ENCODE measurements at places on chromosomes 5 and 9.

DNA sequence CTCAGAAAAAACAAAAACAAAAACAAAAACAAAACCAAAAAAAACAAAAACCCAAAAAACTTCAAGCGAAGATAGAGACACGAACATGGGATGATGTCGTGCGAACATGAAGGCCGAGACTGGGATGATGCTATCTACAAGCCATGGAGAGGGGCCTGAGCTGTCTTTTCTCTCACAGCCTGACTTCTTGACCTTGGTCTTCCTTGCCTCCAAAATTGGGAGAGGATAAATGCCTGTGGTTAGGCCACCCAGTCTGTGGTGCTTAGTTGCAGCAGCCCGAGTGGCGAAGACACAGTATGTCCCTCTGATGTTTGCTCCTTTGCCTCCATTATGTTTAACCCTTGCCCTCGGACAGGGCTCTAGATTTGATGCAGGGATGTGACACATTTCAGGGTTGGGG lies 130.4 kb upstream of the BASP1 start:
- DNase-seq: no peak

DNA sequence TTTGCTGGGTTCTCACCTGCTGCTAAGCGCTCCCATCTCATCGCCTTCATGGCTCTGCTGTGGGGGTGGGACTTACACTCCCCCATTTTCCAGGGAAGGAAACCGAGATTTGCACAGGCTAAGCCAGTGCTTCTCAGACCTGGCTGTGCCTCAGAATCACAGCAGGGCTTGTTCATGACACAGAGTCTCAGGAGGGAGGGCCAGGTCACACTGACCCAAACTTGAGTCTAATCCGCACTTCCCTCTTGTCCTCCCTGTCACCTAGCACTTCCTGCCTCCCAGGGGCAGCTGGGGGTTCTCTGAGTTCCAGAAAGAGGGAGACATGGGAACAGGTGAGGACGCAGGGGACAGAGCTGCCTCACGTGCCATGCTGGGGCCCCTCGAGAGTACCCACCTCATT lies 15.6 kb upstream of the IER5L start:
- no peak for DNase-seq

DNA sequence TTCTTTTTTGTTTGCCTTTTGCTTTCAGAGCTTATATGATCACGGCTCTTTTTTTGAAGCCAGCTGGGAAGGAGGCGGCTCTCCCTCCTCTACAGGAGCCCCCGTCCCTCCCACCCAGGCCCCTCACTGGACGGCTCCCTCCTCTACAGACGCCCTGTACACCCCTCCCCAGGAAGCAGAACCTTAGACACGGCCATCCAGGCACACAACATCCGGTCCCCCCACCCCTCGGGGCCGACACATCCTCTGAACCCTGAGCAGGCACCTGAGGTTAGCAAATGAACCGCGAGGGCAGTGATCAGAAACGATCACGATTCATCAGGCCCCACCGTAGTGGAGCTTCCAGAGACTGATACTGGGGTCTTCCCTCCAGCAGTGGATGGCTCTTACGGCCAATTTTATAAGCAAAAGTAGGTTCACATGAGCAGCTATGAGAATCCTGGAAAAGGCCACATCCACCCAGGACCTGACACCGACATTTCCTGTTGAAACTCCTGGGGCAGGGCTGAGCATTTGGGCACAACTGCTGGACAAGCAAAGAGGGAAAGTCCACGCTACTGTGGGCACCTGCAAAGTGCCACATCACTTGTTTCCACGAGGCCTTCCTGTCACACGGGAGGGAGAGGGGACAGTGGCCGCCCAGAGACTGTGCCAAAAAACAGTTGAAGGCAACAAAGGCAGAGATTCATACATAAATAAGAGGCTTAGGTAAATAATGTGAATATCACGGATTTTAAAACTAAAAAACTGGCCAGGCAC lies 78.9 kb downstream of the SEMA4D start:
- DNase-seq: no peak

GRCh38 chr9:92728831-92729734 lies 35.5 kb downstream of the BICD2 start:
- DNase-seq: no peak

GRCh38 chr5:166509085-166509484 lies 1782.4 kb upstream of the WWC1 start:
- no peak for DNase-seq

- DNase-seq: no peak
These were observed 56.8 kb downstream of the GLIS3 start for GRCh38 chr9:4243113-4243512.

DNA sequence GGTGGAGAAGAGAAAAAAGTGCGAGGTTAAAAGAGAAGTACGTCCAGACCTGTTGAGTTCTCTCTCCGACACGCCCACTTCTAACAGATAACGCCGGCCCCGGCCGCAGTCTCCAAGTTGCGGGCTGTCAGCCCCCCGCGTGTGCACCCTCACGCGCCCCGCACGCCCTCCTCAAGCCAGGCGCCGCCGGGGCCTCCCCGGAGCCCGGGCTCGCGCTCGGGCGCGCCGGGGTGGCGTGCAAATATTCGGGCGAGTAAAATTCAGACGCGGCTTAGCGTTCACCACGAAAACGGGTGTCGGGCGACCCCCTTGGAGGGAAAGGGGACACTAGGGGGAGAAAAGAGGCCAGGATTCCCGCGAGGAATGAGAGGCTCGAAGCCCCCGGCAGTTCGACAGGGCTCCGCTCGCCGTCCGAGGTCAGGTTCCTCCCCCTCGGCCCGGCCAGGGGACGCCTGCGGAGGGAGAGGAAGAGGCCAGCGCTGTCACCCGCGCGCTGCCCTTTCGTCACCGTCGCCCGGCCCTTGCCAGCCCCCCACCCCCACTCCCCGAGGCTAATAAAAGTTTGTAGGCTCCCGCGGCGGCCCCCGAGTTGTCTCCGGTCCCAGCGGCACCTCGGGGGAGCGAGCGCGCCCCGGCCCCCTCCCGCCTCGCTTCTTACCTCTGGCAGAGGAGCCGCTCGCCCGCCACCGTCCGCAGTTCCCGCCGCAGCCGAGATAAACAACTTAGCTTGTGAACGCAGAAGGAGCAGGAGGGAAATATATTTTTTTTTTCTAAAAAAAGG lies 743 bp downstream of the NR3C1 start:
- DNase-seq: no peak

- DNase-seq: no peak
These were observed 63.4 kb downstream of the AUH start for GRCh38 chr9:91298311-91298710.

GRCh38 chr5:104598285-104598684 lies 1035.7 kb upstream of the NUDT12 start:
- DNase-seq: no peak

DNA sequence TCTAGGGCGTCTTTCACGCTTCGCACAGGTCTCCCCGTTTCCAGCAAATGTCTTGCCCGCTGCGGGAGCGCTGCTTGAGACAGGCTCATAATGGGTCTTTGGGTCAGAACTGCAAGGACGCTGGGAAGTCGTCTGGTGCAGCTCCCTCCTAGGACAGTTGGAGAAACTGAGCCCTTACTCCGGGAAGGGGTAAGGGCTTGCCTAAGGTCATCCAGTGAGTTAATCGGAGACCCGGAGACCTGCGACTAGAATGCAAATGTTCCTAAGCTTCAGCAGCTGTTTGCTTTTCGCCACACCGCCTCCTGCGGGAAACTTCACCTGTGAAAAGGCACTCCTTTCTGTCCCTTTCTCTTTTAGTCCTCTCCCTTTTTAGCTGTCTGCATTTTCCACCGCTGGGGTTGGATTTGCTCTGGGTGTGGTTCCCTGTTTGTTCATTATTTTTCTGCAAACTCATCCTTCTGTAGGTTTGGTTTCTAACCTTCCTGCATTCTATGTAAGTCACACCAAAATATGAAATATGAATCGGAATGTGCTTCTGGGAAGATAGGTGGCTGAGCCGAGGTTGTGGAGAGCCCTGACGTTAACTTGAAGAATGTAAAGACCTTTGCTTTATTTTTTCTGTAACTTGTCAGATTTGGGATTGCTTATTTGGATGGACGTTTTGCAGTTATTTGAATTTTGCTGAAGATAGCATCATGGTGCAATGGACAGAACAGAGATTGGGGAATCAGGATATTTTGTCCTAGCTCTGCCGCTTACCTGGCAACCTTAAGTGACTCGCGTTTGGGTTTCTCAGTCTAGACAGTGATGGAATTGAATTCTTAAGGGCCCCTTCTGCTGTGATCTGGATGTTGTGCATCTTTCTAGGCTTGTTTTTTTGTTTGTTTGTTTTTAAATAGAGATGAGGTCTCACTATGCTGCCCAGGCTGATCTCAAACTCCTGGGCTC lies 909 bp downstream of the SLC36A1 start:
- DNase-seq: no peak

DNA sequence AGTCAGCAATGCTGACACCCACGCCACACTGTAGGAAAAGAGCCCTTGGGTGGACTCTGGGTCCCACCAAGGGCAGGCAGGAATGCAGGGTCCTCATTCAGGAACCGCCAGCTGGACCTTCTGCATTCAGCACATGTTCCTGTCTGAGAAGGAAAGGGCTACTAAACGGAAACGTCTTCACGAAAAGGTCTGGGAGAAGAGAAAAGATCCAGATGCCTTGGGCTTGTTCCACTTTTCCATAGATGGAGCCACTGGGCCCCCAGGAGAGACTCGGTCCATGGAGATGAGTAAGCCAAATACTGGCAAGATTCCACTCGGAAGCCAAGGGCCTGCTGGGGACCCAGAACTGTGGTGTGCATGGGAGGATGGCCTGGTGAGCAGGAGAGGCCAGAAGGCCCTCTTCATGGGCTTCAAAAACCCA lies 38.4 kb downstream of the LHFPL2 start:
- no peak for DNase-seq

GRCh38 chr5:1105350-1106265 lies 6.3 kb downstream of the SLC12A7 start:
- no peak for DNase-seq

DNA sequence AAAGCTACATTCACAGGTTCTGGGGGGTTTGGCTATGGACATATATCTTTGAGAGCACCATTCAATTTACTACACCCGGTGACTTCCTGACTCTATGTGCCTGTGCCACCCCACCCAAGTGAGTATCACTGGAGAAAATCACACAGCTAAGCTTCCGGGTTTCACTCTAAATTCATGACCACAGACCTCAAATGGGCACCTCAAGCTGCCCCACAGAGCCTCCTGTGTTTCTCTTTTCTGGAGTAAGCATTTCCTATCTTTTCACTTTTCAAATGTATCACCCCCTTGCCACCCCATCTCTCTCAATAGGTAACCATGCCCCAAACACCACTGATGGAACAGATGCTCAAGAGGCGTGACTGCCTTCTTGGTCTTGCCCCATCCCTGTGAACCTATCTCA lies 49.2 kb upstream of the NEK6 start:
- DNase-seq: no peak
